Stimulated activated CD4-positive, alpha-beta T cell treated with anti-CD3 and anti-CD28 coated beads, Interleukin-2, amount 100 ng/mL, for 48 hours (primary cell): ENCODE measurements at places on chromosomes 11 and 22.
A peak's percentile ranks its signal among the peaks of the same experiment; 100 is the strongest.

- no peak for DNase-seq
Observed at GRCh38 chr22:23357053-23357452, 176.7 kb downstream of the BCR start.

DNA sequence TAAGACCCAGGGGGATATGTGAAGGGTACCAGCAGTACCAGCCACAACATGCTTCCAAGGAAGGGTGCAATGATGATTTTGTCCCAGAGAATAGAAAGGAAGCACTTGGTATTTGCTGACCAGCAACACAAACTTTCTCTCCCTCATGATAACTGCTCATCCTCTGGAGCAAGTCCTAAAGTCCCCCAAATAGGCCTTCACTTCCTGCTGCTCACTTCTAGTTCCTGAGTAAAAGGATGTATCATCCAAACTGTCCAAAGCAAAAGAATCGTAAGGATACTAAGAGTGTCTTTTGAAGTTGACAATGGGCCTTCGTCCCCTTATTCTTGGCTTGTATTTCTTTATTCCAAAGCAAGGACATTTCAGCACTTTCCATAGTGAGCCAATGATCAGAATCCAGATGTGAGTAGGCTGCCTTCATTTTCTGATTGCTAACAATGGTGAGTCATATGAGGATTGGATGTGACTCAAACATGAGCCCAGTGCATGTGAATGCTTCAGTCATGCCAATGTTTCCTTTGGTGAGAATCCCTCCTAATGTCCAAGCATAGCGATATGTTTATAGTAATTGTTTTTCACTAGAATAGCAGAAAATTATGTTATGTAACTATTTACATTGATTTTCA is 243.4 kb upstream of the POU2AF2 start:
- DNase-seq, result no peak

DNA sequence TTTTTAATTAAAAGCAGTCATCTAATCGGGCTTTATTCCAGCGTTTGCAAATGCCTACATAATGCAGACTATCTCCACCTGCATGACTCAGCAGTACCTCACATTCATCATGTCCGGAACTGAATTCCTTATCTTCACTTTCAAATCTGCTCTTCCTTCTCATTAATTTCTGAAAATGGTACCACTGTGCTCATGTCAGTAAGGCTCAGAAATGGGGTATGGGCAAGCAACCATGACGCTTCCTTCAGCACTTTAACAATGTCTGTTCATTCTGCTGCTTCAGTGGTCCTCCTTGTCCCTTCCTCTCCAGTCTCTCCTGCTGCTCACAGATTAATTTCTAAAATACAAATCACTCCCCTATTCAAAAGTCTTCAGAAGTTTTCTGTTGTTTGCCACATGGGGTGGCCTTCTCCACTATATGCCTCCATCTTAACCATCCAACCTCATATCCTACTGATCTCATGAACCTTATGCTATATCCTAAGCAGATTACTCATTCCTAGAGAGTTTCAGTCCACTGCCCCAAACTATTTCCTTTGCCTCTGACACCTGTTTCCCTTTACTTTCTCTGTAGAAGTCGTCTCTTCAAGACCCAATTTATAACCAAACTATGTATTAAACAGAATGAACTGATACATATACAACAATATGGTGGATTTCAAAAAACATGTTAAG is 7.0 kb downstream of the GTF2H1 start:
- no peak for DNase-seq

DNA sequence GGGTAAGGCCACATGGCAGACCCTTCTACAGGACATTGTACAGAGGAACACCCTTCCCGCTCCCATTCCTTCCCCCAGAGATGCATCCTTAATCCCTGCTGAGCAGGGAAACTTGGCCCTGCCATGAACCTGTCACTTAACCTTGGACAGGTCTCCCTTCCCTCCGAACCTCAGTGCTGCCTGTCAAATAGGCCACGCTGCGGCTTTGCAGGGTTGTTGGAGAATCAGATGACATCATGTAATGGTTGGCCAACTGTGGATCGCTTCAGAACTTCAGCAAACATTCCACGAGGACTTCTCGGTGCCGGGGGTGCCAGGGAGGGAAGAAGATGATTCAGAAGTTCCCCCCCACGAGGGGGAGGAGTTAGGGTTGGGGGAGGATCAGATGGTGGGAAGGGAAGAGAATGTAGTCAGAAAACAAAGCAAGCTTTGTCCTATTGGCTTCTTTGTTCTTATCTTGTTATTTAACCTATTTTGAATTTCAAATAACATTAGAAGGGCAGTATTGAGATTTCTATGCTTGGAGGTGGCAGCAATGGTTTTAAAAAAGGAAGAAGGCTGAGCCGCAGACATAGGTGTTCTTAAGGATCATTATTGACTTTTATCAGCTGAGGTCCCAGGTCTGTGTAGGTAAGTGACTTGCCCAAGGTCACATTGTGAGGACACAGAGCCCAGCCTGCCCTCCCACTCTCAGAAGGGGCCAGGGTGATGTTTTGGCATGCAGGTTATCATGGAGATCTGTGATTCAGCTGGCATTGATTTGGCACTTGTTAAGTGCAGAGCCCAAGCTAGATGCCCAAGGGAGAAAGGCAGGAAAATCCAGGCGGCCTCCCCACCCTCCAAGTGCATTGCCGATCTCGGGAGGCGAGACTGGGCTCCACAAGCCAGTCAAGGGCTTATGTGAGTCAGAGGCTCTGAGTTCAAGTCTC is 3.1 kb downstream of the CDC42EP1 start:
- DNase-seq, result no peak

- DNase-seq, result no peak
Observed at GRCh38 chr22:35590634-35591295, 26.4 kb downstream of the MB start.

- DNase-seq, result no peak
Observed at GRCh38 chr11:120133216-120134105, 4.5 kb downstream of the TRIM29 start.

GRCh38 chr11:6616596-6617250 is 2.5 kb downstream of the TPP1 start:
- DNase-seq, result no peak

GRCh38 chr22:30561402-30562189 is 12.9 kb downstream of the GAL3ST1 start:
- no peak for DNase-seq

GRCh38 chr11:75524665-75525432 is 892 bp downstream of the GDPD5 start:
- peak; percentile 22 for DNase-seq

DNA sequence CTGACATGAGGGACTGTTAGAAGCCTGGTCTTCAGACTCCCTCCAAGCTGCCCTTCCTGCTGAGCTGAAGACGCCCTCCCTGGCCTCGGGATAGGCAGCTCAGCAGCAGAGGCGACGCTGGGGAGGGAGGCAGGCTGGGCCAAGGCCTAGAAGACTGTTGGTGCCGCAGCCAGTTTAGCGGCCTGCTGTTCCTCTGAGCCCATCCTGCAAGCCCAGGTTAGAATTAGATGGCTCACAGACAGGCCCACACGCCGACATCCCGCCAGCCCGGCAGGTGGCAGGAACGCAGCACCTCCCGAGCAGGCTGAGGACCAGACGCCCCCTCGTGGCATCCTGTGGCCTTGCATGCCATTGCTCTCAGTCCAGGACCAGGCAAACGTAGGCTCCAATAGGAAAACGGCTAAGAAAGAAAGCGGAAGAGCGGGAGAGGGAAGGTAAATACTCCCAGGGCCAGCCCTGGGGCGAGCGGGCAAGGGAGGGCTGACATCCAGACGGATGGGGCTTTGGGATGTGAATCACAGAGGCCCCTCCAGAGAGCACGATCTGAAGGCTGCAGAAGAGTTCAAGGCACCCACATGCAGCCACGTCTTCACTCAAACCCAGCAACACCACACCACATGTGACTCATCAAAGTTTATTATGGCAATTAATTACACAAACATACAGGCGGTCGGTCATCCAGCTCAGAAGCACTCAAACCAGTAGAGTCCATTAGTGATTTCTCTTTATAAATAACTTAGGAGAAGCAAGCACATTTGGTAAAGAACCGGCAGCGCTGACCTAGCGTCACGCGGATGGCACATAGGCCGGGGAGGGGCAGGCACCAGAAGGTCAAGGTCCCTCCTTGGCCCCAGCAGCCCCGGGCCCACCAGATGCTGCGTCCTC is 27.6 kb downstream of the CD5 start:
- DNase-seq, result peak; percentile 93

DNA sequence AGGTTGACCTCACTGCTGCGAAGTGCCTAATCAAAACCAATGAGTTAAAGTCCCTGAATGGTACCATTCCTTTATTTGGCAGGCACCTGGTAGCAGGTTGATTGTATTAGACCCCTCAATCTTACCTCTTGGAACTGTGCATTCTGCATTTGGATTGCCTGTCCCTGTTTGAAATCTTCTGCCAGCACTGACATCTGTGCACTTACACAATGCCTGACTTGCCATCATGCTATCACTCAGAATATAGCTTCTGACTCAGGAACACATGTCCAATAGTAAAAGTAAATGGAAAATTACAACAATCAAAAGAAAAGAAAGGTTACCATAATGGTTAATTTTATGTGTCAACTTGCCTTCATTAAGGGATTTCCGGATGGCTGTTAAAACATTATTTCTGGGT is 366.0 kb upstream of the PDGFD start:
- DNase-seq, result no peak

DNA sequence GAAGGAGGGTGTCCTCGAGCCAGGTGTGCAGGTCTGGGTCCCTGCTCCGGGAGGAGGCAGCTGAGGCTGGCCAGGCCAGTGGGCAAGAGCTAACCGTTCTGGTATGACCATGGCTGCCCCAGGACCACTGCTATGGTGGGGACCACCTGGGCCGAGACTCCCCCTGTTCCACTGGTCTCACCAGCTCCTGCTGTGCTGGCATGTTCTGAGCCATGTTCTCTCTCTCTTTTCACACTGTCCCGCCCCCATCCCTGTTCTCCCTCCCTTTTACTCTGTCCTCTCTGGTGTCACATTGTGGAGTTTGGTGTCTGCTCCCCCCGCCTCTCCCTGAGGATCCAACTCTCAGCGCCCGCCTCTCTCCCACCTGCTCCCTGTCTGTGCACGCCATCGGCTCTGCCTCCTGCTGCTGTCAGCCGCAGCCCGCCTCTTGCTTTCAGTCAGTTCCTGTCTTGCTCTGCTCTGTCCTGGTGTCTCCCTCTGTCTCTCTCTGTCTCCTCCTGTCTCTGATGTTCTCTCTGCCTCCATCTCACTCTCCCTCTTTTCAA is 66.4 kb downstream of the LRRC32 start:
- DNase-seq, result no peak

DNA sequence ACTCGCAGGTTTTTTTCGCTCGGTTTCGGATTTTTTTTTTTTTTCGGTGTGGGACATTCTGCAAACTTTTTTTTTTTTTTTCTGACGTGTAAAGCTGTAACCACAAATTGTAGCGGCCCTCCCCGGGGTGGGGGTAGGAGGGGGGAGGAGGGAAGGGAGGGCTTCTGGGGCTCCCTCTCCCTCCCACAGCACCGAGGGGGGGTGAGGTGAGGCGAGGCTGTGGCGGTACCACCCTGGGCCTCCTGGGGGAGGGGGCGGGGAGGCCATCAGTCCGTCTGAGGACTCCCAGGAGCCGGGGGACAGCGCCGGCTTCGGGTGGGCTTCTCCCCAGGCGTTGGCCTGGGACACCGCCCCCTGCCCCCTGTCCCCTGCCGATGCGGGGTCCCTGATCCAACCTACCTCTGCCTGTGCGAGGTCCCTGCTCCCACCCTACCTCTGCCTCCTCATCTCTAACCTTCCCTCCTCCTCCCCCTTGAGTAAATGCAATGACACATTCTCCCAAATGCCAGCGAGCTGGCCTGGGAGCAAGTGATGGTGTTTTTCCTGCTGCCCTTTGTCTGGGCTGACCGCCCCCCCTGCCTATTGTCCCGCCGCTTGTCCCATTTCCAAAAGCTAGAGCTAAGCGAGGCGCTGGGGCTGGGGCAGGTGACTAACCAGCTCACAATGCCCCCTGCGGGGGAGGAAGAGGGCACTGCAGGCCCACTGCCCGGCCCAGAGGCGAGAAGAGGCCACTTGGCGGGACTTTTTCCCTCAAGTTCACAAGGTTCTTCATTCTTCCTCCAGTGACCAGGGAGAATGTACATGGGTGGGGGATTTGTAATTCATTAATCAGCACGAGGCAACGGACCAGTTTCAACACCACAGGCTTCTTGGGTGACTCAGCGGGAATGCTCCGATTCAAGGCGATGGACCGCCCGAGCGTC is 511 bp upstream of the CLCF1 start:
- no peak for DNase-seq

- DNase-seq, result no peak
Observed at GRCh38 chr11:86047275-86047991, 21.5 kb downstream of the PICALM start.

DNA sequence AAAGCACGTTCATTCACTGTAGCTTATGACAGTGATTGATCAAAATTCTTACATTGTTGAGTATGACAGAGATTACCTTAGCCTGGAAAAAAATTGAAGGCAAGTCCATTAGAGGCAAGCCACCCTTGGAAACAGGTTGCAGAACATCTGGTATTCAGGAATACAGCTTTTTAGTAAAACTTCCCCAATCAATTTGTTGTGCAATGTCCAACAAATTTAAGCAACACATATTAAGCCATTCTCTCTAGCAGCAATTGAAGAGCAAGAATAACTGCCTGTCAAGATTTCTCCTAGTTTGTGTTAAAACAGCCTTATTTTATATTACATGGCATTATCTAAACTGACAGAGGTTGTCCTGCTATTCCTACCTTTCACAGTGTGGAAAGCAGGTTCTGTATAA is 37.0 kb downstream of the BCL2L13 start:
- DNase-seq, result no peak

DNA sequence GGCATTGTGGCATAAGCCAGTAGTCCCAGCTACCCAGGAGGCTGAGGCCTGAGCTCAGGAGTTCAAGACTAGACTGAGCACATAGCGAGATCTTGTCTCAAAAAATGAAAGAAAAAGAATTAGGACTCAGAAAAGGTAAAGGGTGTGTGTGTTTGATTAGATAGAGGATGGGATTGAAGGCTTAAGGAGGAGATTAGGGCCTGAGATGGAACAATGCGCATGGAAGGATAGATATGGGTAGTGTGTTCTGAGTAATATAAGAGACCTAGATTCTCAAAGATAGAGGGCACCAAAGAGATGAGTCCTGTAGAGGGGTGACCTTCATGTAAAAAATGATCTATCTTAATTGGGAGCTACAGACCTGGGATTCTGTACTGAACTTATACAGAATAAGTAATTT is 17.3 kb upstream of the RAB30 start:
- DNase-seq, result no peak

DNA sequence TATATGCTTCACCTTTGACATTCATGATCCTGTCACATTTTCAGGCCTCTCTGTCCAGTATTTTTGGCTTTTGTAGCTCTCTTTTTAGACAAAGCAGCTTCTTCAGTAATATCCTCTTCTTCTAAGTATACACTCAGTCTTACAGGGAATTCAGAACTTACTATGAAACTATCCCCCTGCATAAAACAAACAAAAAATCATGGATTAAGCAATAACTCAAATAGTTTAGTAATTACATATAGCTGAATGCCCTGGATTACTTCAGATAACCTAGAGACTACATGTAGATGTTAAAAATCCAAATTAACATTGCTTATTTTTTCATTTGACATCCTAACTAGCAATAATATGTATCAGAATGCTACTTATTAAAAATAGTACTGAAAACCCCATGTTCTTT is 5.2 kb downstream of the TAF1D start:
- DNase-seq, result no peak
